GM23248 (cell line): ENCODE measurements at places on chromosomes 7 and 10. TPM values are rescaled to one million over a fixed set of nuclear protein-coding genes. Genes with fewer than 3 reads are reported as not detected.

NUDT13 gene
- total RNA-seq = 0.51 and 1.7 TPM in 2 replicates

GRCh38 chr7:19111474-19112273, 5.8 kb downstream of the TWIST1 start:
- peak overlapping the region; percentile 88 for H3K4me3 ChIP-seq
- peaks cover 14% of the 10 kb centered on the region for H3K36me3 ChIP-seq
- DNase-seq = peak; percentile 68
- H3K27ac ChIP-seq = peak overlapping the region; percentile 97
- H3K27me3 ChIP-seq = no peaks in the 10 kb centered on the region

GRCh38 chr7:34107276-34107675, 201.9 kb downstream of the BMPER start:
- 0 out of 2 replicates have a peak overlapping the region, but pooled peaks have one; percentile 11 for H3K4me3 ChIP-seq
- H3K27ac ChIP-seq = peak overlapping the region; percentile 41
- peak; percentile 91 for DNase-seq
- H3K27me3 ChIP-seq = no peaks in the 10 kb centered on the region
- H3K36me3 ChIP-seq = peaks cover 7% of the 10 kb centered on the region

DNA sequence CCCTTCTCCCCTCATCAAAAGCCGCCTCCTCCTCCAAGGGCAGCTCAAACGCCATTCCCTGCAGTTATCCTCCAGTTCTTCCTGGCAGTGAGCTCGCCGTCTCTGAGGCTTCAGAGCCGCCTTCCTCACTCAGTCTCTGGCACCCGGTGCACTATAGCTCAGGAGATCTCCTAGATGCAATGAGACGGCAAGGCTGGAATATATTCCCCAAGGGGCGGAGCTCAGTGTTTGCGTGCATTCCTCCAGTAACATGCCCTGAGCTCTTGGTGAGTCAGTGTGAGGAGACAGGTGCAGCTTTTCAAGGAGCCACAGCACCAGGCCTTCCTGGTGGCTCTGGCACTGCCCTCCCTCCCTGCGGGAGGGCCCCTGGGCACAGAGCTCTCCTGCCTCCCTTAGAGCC, 512.6 kb upstream of the FOXK1 start:
- DNase-seq = no peak
- no peak overlapping the region for H3K4me3 ChIP-seq
- H3K36me3 ChIP-seq = no peaks in the 10 kb centered on the region
- H3K27me3 ChIP-seq = no peaks in the 10 kb centered on the region
- no peaks in the 10 kb centered on the region for H3K4me1 ChIP-seq

DNA sequence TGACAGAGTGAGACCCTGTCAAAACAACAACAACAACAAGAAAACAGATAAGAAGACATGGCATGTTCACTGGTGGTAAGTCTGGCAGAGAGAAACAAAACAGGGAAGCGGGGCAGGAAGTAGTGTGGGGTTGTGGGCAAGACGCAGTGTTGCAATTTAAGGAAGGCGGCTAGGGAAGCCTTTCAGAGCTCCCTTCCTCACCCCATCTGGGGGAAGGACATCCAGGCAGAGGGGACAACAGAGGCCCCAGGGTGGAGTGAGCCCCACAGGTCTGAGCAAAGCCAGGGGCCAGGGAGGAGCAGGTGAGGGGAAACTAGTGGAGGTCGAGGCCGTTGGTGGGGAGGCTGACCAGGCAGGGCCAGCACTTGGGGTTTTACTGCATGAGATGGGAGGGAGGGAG, 16.8 kb downstream of the LAT2 start:
- H3K4me1 ChIP-seq = no peaks in the 10 kb centered on the region
- no peaks in the 10 kb centered on the region for H3K36me3 ChIP-seq
- no peak for DNase-seq
- no peak overlapping the region for H3K27ac ChIP-seq
- H3K4me3 ChIP-seq = no peak overlapping the region

DNA sequence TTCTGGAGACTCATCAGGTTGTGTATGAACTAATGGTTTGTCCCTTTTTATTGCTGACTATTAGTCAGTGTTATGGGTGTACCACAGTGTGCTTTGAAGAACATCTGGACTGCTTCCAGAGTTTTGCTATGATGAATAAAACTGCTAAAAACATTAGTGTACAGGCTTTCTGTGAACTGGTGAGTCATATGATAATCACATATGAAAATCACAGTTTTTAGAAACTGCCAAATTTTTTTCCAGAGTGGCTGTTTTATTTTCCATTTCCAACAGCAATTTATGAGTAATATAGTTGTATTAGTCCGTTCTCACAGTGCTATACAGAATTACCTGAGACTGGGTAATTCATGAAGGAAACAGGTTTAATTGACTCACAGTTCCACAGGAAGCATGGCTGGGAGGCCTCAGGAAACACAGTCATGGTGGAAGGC, 281.2 kb upstream of the VSTM2A start:
- no peak overlapping the region for H3K4me3 ChIP-seq
- no peaks in the 10 kb centered on the region for H3K27me3 ChIP-seq

GRCh38 chr10:73992899-73993788, 4.8 kb upstream of the VCL start:
- no peaks in the 10 kb centered on the region for H3K27me3 ChIP-seq
- no peak overlapping the region for H3K27ac ChIP-seq
- H3K36me3 ChIP-seq = no peaks in the 10 kb centered on the region
- peaks cover 9% of the 10 kb centered on the region; the same call in 1 of the 2 replicates for H3K4me1 ChIP-seq

CALHM3 gene
- not detected in 2 replicates for total RNA-seq
